ENCODE measurements at places on chromosomes 4 and X.

DNA sequence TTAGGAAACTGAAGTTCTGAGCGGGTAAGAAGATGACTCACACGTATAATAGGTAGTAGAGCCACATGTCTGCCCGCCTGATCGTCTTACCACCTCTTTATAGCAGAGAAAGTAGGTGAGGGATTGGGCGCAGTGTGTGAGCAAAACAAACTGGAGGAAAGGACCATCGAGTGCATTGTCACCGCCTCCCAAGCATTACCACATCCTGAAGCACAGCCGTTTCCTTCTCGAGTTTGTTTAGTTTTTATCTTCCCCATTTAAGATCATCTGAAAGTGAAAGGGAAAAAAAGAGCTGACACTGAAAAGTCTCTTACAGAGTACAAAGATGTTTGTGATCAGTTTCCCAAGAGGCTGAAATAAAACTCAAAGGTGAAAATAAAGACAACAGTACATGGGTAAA, 14.8 kb downstream of the PDK3 start:
- peak; percentile 80 for DNase-seq

DNA sequence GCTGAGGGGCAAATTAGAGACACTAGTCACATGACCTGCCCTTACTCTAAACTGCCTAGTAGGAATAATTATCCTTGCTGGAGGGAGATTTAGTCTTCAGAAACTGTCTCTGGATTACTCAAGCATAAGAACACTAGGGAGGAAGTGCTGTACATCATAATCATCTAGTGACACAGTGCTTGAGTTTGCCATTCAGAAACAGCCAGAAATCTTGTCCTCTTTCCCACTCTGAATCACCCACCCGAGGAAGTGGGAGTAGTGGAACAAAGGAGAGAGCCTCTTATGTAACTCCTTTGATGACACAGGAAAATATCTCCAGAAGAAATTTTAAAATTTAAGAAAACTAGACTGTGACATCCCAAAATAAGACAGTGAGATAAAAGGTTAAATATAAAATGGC, 69.3 kb upstream of the PCDH19 start:
- no peak for DNase-seq

DNA sequence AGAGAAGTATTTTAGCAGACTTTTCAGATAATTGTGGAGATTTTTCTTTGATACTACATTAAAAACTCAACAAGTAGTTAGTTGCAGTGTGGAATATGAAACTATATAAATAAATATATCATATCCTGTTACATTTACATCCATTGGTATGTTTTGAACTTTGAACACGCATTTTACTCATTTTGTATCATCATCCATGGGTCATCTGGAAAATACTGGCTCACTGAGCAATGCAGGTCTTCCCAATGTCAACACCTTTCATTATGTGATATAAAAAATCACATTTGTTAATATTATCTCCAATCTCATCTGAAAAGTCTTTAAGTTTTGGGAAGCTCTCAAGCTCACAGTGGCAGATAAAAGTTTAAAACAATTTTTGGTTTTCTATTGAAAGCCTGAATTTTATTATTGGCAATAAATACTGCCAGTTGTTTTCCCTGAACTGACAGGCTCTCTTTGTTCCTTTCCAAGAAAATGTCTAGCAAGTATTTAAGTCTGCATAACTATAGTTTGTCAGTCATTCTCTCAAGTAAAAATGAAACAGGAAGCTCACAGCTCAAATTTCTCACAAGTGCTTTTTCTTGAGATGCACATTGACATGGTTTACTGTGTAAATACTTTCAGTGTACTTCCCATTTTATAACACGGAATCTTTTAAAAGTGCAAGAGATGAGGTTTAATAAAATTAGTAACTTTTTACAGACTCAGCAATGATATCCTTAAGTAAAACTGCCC, 183.5 kb upstream of the GPC4 start:
- no peak for DNase-seq

DNA sequence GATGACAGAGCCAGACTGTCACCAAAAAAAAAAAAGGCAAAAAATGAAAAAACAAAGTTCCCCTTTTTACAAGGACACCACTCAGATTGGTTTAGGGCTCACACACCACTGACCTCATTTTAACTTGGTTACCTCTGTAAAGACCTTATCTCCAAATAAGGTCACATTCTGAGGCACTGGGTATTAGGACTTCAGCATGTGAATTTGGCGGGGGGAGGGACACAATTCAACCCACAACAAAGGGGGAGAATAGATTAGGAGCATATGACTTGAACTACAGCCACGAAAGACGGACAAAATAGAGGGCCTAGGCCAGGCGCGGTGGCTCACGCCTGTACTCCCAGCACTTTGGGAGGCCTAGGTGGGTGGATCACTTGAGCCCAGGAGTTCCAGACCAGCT, 31.0 kb upstream of the ARAF start:
- DNase-seq = no peak

DNA sequence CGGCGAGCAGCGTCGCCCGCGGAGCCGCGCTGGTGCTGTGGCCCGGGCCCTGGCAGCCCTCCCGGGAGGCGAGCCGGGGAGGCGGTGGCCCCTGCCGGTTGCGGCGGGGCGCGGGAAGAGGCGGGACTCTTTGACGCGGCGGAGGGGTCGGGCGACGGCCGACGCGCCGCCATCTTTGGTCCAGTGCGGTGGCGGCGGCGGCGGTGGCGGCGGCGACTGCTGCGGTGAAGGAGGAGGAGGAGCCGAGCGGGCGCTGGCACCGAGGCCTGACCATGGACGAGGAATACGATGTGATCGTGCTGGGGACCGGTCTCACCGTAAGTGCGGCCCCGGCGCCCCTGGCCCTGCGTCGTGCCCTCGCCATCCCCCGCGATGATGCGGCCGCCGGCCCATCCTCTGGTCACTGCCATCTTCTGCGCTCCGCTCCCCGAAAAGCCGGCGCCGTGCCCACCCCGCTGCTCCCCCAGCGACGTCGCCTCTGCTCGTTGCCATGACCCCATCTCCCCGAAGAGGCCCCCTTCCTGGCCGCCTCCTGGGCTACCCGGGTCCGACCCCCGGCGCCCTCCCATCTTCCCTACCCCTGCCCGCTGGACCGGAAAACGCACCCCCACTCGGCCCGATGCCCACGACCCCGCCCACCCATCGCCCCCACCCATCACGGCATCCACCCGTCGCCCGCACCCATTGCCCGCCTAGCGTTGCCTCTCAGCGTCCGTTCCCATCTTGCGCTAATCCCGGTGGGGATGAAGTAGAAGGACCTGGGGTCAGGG, at the start of gene GDI1:
Gene GDI1, plus strand, starts transcription at position 172 of the 770 bp plus-strand sequence. Its CDS starts 101 bp downstream, at position 273.
- DNase-seq = peak; percentile 56

DNA sequence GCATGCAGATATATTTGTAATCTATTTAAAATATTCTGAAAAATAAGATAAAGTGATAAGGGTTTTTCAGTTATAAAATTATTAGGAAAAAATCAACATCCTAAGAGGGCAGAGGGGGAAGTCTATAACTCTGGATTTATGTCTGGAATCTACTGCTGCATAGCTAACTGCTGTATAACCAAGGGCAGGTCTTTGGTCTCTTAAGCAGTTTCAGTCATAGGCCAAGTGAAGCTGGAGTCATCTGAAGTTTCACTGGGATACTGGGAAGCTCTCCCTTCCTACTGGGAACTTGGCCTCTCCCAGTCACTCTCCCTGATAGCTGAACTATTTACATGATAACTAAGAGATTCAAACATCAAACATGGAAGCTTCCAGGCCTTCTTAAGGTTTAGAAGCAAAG, 1409.9 kb upstream of the PCDH7 start:
- DNase-seq = no peak

GRCh38 chrX:115368876-115369275, 79.4 kb downstream of the LUZP4 start:
- no peak for DNase-seq

- DNase-seq = no peak
These were observed 408.8 kb upstream of the CNKSR2 start for GRCh38 chrX:20965270-20966044.

DNA sequence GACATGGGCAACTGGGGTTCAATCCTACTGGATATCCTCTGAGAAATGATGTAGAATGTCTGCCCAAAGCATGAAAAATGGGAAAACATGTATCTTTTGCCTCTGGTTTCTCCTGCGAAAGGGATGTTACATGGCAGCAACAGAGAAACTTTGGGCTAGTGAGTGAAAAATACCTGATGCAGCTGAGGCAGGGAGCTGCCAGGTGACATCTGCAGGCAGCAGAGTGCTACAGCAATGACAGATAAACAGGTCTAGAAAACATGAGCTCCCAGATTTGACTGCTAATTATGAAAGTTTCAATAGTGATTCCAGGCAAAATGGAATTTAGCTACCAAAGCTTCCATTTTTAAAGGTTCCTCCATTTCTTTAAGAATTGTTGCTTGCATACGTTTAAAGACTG, 4.8 kb upstream of the CXCL1 start:
- DNase-seq = no peak

- peak; percentile 87 for DNase-seq
These were observed 247.1 kb downstream of the BCOR start for GRCh38 chrX:39850630-39851152.

GRCh38 chr4:78691334-78691754, 84.8 kb upstream of the BMP2K start:
- no peak for DNase-seq

DNA sequence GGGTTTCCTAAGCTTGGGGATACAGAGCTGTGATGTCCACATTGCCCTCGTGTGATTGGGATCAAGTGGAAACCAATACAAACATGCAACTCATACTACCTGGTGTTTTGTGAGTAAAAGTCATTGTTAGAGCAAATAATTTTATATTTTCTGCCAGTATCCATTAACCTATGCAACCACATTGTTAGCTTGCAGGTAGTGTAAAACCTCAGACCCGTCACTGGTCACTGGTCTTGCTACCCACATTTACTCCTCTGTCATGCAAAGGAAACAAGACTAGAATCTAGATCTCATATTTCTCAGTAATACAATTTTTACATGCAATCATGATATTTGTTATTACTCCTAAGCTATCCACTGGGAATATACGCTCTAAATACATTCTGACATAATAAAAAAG, 324.3 kb upstream of the NDST4 start:
- DNase-seq = no peak

DNA sequence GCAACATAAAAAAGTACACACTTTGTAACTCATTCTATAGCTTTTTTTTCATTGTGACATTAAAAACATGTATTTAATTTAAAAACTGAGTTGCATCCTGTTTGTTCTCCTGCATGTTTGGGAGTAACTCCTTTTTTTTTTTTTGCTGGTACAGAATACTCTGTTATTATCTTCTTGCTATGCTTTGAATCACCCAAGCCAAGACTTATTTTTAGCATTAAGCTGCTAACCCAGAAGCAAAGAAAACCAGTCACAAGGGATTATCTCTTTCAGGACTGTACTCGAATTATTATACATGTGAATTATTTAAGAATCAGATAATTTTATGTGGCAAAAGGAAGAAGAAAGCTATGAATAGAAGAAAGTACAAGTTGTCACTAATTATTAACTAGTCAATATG, 194.9 kb downstream of the ADAMTS3 start:
- no peak for DNase-seq

- DNase-seq = no peak
These were observed 36.0 kb downstream of the FUNDC1 start for GRCh38 chrX:44506678-44507077.

DNA sequence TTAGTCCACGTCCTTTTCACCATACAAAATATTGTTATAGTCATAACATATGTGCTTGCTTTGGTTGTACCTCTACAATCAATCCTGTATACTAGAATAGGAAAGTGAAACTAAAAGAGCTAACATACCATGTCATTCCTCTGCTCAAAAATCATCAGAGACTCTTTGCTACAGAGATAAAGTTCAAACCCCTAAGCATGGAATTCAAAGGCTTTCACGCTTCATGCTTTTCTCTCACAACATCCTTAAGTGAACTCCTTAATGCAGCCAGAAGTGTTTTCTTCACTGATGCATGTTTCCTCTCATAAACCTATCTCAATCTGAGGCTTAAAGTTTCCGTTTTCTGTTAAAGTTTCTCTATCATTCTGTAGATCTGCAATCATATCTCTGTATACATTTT, 744.6 kb upstream of the IGFBP7 start:
- no peak for DNase-seq

DNA sequence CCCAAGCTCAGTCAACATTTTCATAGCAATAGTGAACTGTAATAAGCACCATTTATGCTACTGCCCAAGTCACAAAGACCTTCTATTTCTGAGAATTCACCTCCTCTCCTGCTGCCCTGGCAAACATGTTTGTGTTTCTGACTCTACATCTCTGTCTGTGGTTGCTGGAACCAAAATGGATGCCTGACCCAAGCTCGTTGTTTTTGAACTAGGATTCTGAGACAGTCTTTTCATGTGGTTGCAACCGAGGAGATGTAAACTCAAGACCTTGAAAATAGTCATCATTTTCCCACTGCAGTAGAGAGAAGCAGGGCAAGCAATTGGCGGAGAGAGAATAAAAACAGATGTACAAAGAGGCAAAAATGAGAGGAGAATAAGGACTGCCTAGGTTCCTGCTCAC, 160.2 kb downstream of the RAB28 start:
- peak; percentile 56 for DNase-seq

- no peak for DNase-seq
These were observed 146.8 kb downstream of the MID1IP1 start for GRCh38 chrX:38948046-38948445.

DNA sequence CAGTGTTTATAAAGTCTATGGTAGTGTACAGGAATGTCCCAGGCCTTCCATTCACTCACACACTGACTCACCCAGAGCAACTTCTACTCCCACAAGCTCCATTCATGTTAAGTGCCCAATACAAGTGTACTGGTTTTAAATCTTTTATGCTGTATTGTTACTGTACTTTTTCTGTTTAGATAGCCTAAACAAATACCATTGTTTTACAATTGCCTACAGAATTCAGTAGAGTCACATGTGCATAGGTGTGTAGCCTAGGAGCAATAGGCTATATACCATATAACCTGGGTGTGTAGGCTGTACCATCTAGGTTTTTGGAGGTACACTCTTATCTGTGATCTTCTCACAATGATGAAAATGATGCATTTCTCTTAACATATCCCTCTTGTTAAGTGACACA, 126.7 kb downstream of the DGKK start:
- no peak for DNase-seq

GRCh38 chrX:124690495-124690894, 344.1 kb downstream of the SH2D1A start:
- DNase-seq = no peak

- DNase-seq = no peak
These were observed 52.1 kb downstream of the KLF8 start for GRCh38 chrX:56284269-56284668.

GRCh38 chr4:7649741-7650531, 215.2 kb upstream of the PSAPL1 start:
- no peak for DNase-seq

DNA sequence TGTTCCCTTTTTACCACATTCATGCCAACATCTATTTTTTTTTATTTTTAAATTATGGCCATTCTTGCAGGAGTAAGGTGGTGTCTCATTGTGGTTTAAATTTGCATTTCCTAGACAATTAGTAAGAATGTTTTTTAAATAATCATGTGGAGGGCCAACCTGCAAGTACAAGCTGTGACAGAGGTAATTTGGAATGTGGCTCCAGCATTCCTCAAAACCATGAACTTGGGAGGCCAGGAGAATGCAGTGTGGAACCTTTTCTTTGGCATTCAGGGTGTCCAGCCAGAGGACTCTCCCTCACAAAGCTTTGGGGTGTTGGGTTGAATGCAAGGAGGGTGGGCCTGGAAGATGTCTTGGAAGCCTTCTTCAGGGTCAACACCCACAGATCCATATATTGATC, 7.3 kb upstream of the TMEM185A start:
- no peak for DNase-seq
